Stimulated activated CD8-positive, alpha-beta memory T cell treated with anti-CD3 and anti-CD28 coated beads, Interleukin-7, amount 100 ng/mL, for 4 hours (primary cell): ENCODE measurements at places on chromosomes 3 and 15.

- DNase-seq, result no peak
These were observed 35.8 kb downstream of the ST8SIA2 start for GRCh38 chr15:92429378-92430068.

DNA sequence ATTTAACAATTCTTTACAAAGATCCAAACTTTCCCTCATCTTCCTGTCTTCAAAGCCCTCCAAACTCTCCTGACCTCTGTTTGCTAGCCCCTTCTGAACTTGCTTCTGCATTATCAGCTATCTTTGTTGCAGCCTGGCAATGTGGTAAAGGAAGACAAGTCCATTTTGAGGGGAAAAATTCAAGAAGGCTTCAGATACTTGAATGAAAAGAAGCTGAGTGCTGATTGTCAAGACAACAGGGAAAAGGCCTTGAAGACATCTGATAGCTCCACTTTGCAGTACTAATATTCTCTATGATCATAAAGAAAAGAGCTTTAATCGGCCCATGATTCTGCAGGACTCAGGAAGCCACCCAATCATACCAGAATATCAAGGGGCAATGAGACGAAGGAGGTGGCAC lies 91.8 kb downstream of the LMLN start:
- DNase-seq, result no peak

DNA sequence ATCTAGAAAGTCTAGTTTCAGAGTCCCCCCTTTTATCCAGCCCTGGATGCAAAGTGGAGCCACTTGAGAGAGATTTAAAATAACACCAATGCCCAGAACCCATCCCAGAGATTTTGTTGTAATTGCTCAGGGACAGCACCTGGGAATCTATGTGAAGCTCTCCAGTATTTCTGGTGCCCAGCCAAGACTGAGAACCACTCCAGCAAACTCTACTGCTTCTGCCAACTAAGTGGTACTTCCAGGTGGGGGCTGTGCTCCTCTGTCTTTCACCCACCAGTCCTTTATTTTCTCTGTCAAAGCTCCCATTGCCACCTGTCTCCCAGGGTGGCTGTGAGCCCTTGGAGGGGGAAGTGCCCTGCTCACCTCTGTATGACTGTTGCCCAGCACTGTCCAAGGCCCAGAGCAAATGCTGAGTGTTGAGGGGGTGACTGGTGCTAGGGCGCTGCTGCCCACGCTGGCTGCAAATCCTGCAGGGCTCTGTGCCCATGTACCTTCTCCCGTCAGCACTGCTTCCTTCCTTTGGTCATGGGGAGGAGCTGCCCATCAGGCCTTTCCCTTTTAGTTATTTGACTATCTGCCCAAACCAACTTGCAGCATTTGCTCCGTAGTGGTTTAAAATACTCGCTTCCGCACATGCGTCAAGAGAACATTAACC lies 9.4 kb downstream of the CLSTN2 start:
- DNase-seq, result no peak

DNA sequence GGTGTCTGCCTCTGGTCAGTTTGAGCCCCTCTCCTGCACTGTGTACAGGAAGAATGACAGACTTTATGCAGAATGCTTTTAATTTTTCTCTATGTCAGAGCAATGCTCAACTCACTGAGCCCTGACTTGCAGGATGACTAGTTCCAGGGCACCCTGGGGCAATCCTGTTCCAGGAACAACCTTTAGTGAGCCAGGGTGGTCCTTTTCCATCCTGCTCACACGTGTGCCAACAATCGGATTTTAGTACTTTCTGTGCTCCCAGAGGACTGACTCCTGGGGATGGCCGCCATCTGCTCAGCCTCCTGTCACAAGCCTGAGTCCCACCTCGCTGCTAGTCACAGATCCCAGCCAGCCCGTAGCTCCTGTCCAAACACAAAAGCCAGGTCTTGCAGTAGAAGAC lies 48.2 kb upstream of the ALDH1A3 start:
- no peak for DNase-seq

GRCh38 chr3:39433642-39434041 lies 27.1 kb downstream of the RPSA start:
- no peak for DNase-seq
